Stimulated activated CD8-positive, alpha-beta memory T cell treated with anti-CD3 and anti-CD28 coated beads, Interleukin-4, amount 100 ng/mL, for 1 hour (primary cell): ENCODE measurements at places on chromosomes 5 and 9.
A peak's percentile ranks its signal among the peaks of the same experiment; 100 is the strongest.

DNA sequence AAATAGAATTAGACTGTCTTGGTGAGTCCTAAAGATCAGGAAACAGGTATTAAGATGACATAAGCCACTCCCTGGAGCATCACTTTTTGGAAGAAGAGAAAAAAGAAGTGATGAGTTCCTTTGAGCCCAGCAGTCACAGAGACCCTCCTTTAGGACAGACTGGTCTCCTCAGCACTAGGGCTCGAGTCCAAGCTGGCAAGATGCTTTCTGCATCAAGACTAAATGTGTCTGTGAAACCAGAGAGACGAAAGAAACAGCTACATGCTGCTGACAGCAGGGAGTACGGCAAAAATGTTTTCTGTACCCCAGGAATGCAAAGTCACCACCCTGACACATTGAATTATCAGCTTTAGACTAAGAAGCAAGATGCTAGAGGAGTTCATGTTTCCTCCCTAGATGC is 184.5 kb downstream of the CRB2 start:
- no peak for DNase-seq

DNA sequence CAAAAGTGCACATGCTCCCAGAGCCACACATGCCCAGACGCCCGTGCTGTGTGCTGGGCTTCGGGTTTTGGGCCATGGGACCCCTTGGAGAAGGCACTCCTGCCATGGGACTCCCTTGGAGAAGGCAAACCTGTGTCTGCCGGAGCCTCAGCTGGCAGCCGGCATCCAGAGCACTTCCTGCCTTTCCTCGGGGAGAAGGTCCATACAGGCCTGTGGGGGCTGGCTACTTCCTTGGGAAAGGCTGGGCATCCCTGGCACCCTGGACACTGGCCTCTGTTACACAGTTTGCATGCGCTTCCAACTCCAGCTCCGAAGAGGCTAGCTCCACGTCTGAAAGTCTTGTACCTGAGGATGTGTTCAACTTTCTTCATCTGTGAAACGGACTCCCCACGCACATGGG is 14.7 kb upstream of the IRX4 start:
- DNase-seq: no peak

- DNase-seq: no peak
Observed at GRCh38 chr9:95032580-95033341, 284.7 kb downstream of the FANCC start.

DNA sequence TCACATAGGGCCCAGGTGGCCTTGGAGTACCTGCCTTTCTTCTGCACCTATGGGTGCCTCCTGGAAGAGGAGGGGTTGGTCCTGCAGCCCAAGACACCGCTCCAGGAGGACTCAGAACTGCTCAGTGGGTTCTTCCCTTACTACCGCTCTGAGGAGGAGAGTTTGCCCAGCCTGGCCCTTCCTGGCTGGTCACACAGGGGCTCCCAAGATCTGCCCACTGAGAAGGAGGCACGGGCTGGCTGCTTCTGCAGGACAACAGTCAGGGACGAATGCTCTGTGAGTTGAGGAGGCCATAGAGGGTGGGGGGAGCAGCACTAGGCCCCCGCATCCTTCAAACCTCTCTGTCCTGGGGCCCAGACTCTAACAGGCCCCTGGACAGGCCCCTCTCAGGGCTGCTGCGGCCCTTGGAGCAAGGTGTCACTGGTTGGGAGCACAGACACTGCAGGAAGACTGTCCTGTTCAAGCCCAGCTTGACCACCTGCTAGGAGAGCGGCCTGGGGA is 9.9 kb upstream of the SLC25A48 start:
- no peak for DNase-seq

DNA sequence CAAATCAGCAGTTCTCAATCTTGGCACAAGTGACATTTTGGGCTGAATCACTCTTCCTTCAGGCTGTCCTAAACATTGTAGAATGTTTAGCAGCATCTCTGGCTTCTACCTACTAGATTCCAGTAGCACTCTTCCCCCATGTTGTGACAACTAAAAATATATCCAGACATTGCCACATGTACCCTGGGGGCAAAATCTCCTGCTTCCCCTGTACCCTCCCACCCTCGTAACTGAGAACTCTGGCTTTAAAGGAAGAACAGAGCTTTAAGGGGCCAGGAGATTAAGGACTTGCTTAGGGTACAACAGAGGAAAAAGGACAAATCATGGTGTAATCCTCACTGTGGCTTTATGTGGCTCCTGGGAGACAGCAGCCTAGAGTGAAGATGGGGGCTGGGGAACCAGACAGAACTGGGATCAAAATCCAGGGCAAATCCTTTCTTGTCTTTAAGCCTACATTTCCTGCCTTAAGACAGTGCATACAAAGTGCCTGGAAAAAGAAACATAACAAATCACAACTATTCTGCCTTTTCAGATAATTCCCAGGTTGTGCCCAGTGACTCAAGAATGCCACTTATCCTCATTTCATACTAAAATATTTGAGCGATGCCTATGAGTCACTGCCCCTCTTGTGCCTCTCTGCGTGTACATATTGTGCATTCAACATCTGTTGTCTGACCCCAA is 109.3 kb downstream of the DAPK1 start:
- no peak for DNase-seq

DNA sequence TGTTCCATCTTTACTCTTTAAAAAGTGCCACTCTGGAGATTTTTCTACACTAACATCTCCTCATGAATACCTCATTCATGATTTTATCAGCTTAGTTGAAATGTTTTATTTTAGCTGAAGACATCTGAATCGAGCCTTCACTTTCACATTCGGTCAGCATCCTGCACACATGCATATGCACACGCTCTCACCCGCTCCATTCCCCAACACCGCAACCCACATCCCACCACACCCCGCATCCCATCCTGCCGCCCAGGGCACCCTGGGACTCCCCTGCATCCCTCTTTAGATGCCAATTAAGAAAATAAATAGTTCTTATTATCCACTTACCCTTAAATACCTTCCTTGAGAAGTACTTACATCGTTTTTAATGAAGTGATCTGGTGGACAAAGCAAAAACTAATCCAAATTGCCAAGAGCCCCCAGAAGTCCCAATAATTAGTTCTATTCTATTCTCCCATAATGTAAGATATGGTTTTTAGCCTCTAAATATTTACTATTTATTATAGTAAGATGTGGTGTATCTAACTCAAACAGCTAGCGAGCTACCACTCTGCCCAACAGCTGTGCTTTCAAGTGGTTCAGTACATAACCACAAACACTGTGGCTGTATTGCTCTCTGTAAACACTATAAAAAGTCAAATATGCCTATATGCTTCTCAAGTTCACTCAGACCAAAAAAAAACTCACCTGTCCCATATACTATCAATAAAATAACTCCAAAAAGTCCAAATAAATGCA is 38.2 kb downstream of the GZMK start:
- no peak for DNase-seq

DNA sequence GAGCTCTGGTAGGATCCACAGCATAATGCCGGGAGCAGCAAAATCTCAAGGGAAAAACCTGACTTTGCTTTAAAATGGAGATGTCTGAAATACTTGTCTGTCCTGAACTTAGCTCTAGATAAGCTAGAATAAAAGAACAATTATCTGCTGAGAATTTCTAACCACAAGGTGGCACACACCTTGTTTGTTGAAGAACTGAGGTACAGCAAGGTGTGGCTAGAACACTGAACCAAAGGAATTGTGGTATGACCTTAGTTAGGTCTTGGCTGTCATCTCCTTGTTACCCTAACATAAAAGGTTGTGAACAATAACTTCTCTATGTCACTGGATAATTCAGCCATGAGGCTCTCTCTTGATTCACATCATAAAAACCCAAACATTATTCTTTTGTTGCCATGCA is 72.3 kb upstream of the ANXA1 start:
- DNase-seq: no peak

GRCh38 chr5:14191325-14191724 is 48.2 kb downstream of the TRIO start:
- no peak for DNase-seq

DNA sequence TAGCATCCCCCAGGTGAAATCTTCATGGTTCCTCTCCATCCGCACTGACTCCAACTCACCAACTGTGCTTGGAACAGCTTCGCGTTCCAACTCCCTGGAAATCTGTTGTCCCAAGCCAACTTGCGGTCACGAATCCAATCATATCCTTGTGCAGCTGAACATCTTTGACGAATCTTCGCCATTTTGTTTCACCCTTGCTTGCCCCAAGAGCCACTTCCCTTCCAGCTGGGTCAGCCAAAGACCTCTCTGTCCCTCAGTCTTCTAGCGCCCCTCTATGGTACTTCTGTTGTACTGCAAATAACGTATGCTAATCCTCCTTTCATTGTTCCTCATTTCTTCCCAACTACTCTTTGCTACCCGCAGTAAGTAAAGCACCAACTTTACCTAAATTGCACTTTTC is 61.0 kb upstream of the TARS1 start:
- DNase-seq: no peak

GRCh38 chr9:124394596-124394995 is 20.6 kb downstream of the PSMB7 start:
- no peak for DNase-seq

DNA sequence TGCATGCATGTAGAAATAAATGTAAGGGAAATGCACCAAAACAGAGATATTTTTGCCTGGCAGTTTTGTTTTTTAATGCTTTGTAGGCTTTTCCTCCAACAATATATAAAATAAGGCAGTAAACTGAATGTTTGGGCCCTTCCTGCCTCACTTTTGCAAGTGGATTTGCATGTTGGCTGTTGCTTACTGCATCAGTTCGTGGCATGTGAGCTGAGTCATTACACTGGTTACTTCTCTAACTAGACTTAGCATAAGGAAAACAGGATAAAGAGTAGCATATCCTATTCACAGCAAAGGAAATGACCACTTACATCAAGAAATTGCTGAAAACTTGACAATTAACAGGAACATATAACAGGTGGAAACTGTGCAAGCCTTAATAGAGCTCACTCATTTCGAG is 113.4 kb downstream of the TLE1 start:
- no peak for DNase-seq

- DNase-seq: no peak
Observed at GRCh38 chr5:18370531-18370930, 736.3 kb downstream of the TAF11L14 start.

- DNase-seq: no peak
Observed at GRCh38 chr9:105515811-105516413, 42.0 kb upstream of the FKTN start.

- DNase-seq: no peak
Observed at GRCh38 chr5:8396246-8396645, 527.3 kb downstream of the MTRR start.

- peak; percentile 34 for DNase-seq
Observed at GRCh38 chr9:21813575-21814473, 11.4 kb downstream of the MTAP start.

DNA sequence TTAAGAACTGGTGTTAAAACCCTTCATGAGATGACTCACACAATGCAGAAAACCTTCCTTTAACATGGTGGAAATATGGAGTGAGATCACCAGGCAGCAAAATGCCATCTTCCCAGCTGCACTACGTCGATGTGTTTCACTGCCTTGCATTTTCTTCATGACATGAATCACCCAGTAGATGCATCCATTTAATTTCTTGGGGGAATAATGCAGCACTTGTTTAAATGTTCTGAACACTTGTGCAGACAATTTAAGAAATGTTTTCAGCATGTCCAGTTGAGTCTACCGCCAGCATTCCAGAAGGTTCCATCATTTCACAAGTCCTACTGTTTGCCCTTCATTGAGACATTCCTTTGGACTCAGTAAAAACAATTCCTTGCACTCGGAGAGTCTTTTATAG is 81.6 kb downstream of the ADAMTS16 start:
- DNase-seq: no peak

DNA sequence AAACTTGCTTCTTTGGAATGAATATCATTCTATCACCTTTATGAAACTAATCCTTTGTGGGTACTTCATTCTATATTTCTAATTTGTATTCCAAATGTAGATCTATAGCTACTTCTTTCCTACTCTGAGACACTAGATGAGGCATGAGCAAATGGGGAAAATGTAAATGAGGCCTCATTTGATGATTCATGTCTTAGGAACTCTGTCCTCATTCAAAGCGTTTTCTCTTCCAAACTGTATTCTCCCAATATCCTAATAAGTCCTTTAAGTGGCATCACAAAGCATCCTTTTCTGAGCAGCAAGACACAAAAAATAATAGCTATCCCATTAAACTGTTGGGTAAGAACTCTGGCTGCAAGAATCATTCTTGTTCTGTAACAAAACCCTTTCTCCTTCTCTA is 56.1 kb downstream of the TTLL11 start:
- DNase-seq: no peak

- no peak for DNase-seq
Observed at GRCh38 chr5:129971714-129972113, 67.4 kb downstream of the CHSY3 start.

DNA sequence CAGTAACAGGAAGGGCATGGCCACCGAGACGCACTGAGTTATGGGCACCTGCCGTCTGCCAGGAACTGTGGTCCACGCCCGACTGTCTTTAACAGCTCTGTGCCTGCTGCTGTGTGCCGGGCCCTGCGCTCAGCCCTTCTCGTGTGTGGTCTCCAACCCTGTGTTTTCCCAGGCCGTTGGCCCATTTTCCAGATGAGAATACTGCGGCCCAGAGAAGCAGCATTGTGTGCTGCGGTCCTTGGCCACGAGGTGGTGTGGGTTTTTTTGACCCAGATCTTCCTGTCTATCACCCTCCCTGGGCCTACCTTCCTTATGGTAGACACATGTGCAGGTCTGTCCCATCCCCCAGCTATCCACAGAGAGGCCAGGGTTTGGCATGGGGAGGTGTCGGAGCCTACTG is 47.0 kb downstream of the RXRA start:
- no peak for DNase-seq

GRCh38 chr5:115932991-115933390 is 29.3 kb upstream of the LVRN start:
- no peak for DNase-seq

DNA sequence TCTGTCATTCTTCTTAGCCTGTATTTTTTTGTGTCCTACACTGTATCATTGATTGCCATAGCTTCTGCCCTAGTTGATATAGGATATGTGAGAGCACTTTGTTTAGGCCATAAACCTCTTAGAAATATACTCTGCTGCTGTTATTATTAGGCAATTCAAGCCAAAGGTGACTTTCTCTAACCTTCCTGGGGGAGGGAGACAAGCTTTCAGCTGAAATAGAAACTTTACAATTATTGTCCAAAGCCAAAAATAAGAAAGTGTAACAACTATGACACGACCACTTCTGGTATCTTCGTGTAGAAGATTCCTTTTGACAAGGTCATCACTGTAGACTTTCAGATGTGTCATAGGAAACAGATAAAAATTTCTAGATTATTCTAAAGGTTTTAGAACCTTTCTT is 12.2 kb upstream of the CSNK1A1 start:
- DNase-seq: no peak

GRCh38 chr5:40832345-40832744 is 2.7 kb downstream of the RPL37 start:
- no peak for DNase-seq

- DNase-seq: no peak
Observed at GRCh38 chr5:73652391-73652790, 26.4 kb downstream of the ARHGEF28 start.

DNA sequence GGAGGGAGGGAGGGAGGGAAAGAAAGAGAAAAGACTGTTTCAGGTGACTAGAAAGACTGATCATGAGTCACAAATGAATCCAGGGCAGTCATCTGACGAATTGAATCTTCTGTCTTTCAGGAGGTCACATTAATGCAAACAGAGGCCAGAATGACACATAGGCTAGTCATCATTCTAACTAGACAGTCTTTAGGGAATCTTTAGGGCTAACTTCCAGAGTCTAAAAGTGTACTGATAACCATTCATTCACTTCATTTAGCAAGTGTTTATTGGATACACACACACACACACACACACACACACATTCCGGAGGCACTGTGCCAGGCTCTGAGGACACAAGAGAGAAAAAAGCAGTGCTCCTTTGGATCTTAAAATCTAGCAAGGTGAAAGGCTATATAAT is 156.7 kb downstream of the EBF1 start:
- no peak for DNase-seq
